ENCODE measurements at places on chromosomes 7 and 10. TPM values are rescaled to one million over a fixed set of nuclear protein-coding genes. Genes with fewer than 3 reads are reported as not detected.

DNA sequence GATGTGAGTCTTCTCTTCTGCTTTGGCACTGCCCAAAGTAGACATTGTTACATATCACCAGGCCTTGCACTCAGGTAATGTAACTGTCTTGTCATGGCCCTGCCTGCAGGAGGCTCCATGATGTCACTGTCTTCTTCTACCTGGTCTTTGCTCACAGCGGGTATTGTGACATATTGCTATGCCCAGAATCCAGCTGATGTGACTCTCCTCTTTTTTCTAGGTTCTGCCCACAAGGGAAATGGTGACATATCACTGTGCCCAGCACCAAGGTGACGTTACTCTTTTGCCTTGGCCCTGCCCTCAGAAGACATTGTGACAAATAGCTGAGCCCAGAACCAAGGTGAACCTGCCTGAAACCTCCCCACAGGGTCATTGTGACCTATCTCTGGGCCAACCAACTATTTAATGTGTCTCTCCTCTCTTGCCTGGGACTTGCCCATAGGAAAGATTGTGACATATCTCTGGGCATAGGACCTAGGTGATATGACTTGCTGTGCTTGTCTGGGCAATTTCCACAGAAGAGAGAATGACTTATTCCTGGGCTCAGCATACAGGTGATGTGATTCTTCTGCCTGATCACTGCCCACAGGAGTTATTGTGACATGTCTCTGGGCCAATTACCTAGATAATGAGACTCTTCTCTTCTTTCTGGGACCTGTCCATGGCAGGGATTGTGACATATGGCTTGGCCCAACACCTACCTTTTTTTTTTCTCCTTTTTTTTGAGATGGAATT lies 26.5 kb upstream of the ZNF107 start:
- DNase-seq = no peak
- H3K36me3 ChIP-seq = no peaks in the 10 kb centered on the region
- H3K4me1 ChIP-seq = no peaks in the 10 kb centered on the region
- no peak overlapping the region for H3K4me3 ChIP-seq
- no peaks in the 10 kb centered on the region for H3K27me3 ChIP-seq

GRCh38 chr10:43308986-43309385 lies 42.1 kb upstream of the RASGEF1A start:
- peaks cover 12% of the 10 kb centered on the region for H3K27me3 ChIP-seq
- DNase-seq = no peak
- no peak overlapping the region for H3K4me3 ChIP-seq
- H3K36me3 ChIP-seq = no peaks in the 10 kb centered on the region
- no peak overlapping the region for H3K27ac ChIP-seq

- H3K27me3 ChIP-seq = peaks cover 2% of the 10 kb centered on the region
- peaks cover 27% of the 10 kb centered on the region for H3K4me1 ChIP-seq
- H3K27ac ChIP-seq = no peak overlapping the region
- DNase-seq = no peak
- no peaks in the 10 kb centered on the region for H3K36me3 ChIP-seq
These were observed 121.5 kb upstream of the ZMIZ1 start for GRCh38 chr10:78947226-78947625.

- no peak for DNase-seq
- peaks cover 1% of the 10 kb centered on the region for H3K36me3 ChIP-seq
- H3K4me1 ChIP-seq = peaks cover 30% of the 10 kb centered on the region
- no peak overlapping the region for H3K4me3 ChIP-seq
- no peaks in the 10 kb centered on the region for H3K27me3 ChIP-seq
These were observed 332.2 kb downstream of the EXOC4 start for GRCh38 chr7:133584956-133585668.

- no peak for DNase-seq
- H3K27me3 ChIP-seq = no peaks in the 10 kb centered on the region
- no peaks in the 10 kb centered on the region for H3K36me3 ChIP-seq
- peaks cover 50% of the 10 kb centered on the region for H3K4me1 ChIP-seq
- H3K27ac ChIP-seq = no peak overlapping the region
These were observed 23.5 kb upstream of the ABLIM1 start for GRCh38 chr10:114681542-114681941.

GRCh38 chr7:66804001-66804400 lies 63.5 kb downstream of the RABGEF1 start:
- H3K27me3 ChIP-seq = no peaks in the 10 kb centered on the region
- H3K4me1 ChIP-seq = no peaks in the 10 kb centered on the region
- H3K27ac ChIP-seq = no peak overlapping the region
- H3K36me3 ChIP-seq = peaks cover 54% of the 10 kb centered on the region

GRCh38 chr7:27179503-27180430 lies 5.3 kb downstream of the HOXA11 start:
- peaks cover 78% of the 10 kb centered on the region for H3K27me3 ChIP-seq
- no peak overlapping the region for H3K27ac ChIP-seq
- peak overlapping the region; percentile 31 for H3K4me3 ChIP-seq
- H3K36me3 ChIP-seq = peaks cover 12% of the 10 kb centered on the region
- peaks cover 21% of the 10 kb centered on the region for H3K4me1 ChIP-seq
- DNase-seq = peak; percentile 47

DNA sequence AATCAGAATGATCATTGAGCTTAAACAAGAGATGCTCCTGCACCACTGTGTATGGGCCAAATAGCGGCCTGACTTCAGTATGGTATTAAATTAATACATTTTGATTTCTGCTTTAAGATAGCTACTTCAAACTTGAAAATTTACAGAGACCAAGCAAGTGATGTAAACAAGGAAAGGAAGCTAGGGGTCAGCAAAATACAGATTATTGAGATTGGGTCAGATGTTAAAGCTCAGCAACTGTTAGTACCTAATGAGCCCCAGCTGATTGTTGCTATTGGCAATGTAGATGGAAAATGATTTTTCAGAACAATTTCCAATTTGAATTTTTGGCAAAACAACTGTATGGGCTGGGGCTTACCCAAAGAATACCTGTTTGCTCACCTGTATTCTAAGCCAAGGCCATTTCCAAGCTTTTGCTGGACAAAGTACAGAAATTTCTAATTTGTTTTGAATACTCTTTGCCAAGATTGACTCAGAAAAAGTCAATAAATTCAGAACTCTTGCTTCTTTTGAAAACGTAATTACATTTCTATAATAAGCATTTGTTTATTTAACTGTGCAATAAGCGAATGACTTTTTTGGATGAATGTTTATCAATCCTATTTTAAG lies 23.0 kb upstream of the DLD start:
- H3K36me3 ChIP-seq = no peaks in the 10 kb centered on the region
- H3K4me1 ChIP-seq = no peaks in the 10 kb centered on the region
- peaks cover 18% of the 10 kb centered on the region for H3K27me3 ChIP-seq

DNA sequence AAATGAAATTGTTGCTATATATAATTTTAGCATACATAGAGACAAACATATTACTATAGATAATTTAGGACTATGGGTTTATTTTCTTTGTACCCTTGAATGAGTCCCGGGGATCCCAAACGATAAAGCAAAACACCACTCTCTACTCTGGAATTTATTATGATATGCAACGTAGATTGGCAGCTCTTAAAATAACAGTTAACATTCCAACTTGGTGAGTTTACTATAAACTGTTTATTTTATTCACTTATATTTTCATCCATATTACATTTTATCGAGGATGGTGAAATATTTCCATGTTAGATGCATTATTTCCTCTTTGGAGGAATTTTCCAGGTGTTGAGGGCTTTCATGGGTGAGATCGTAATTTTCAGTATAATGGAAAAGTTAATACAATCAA lies 138.7 kb upstream of the DGKB start:
- DNase-seq = no peak
- H3K4me3 ChIP-seq = no peak overlapping the region
- H3K27ac ChIP-seq = peak overlapping the region; percentile 68

- no peak overlapping the region for H3K4me3 ChIP-seq
- no peaks in the 10 kb centered on the region for H3K36me3 ChIP-seq
- DNase-seq = no peak
- H3K4me1 ChIP-seq = peaks cover 8% of the 10 kb centered on the region
These were observed 32.4 kb downstream of the CXCL12 start for GRCh38 chr10:44352316-44353127.

- no peaks in the 10 kb centered on the region for H3K27me3 ChIP-seq
- peaks cover 28% of the 10 kb centered on the region for H3K36me3 ChIP-seq
- DNase-seq = no peak
- no peak overlapping the region for H3K27ac ChIP-seq
- no peak overlapping the region for H3K4me3 ChIP-seq
These were observed 91.2 kb downstream of the GTF2IRD1 start for GRCh38 chr7:74544706-74545469.

- no peaks in the 10 kb centered on the region for H3K27me3 ChIP-seq
- peaks cover 27% of the 10 kb centered on the region for H3K4me1 ChIP-seq
- H3K4me3 ChIP-seq = no peak overlapping the region
- DNase-seq = no peak
These were observed 162.0 kb downstream of the CYP26A1 start for GRCh38 chr10:93235686-93236085.

ERV3-1 gene
- total RNA-seq = 10.1 TPM

AKR1D1 gene
- not detected for total RNA-seq

EPDR1 gene
- 20.1 TPM for total RNA-seq

ASIC3 gene
- 2.2 TPM for total RNA-seq
